ENCODE measurements at places on chromosomes 11 and 22.

GRCh38 chr11:128098781-128099180 lies 488.6 kb downstream of the ETS1 start:
- DNase-seq = no peak

- no peak for DNase-seq
These were observed 24.2 kb downstream of the LIF start for GRCh38 chr22:30222321-30222720.

- DNase-seq = no peak
These were observed 30.3 kb upstream of the WNT7B start for GRCh38 chr22:46007003-46007847.

GRCh38 chr22:44424867-44425693 lies 73.0 kb downstream of the RTL6 start:
- DNase-seq = no peak

DNA sequence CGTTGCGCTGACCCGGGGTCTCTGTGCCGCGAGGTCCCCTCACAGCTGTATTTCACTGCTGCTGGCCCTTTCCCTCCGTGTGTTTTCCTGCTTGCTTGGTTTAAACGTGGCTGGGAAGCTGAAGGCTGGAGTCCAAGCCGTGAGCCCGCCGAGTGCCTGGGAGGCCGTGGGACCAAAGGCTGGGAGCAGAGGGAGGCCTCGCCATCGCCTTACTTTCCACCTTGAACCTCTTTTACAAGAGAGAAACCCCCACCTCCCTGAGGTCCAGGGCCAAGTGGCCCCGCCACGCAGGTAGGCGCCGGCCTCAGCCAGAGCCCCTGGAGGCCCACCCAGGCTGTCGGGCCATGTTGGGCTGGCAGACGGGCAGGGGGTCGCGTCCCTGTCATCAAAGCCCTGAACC lies 411.6 kb downstream of the TBC1D22A start:
- DNase-seq = no peak

GRCh38 chr11:126573325-126573978 lies 218.0 kb downstream of the ST3GAL4 start:
- DNase-seq = no peak

GRCh38 chr11:57639321-57640067 lies 10.2 kb downstream of the YPEL4 start:
- DNase-seq = no peak

DNA sequence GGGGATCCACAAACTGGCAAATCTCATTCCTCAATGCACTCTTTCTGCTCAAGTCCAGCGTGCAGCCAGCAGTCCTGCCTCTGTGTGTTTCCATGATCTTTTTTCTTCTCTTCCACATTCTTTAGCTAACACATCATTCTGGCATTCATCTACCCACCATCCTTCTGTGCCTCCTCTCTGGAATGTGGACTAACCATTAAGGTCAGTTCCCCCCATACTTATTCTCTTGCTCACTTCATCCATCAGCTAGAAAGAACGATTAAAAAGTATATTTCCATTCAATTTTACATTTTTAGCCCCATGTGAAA lies 7.8 kb downstream of the KIRREL3 start:
- no peak for DNase-seq

DNA sequence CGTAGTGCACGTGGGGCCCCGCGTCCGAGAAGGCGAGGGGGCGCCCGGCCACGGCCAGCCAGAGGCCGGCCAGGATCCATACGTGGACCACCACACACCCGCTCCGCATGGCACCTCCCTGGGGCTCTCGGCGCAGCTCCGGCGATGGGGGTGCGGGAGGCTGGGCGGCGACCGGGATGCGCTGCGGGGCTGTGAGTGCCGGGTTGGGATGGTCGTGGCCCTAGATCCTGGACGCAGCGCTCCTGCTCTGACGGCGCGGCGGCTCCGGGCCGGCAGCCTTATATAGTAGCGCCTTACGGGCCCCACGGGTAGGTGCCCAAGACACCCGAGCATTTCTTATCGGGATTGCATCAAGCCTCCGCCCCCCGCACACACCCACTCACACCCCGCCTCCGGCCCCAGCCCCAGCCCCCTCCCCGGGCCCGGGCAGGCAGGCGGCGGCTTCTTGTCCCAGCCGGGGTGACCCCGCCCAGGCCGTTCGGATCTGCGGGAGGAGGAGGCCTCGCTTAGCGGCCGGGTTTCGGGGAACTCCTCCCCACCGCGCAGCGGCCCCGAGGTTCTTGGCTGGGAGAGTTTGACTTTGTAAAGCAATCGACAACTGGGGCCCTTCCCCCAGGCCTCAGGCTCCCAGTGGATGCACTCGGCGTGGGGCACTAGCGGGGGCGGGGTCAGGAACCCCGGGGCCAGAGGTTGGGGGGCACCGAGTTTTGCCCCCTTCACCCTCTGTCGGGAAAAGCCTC lies at the start of gene FGF19:
Gene FGF19, minus strand, starts transcription at position 255 of the 740 bp plus-strand sequence. Its CDS starts 146 bp downstream, at position 109.
- DNase-seq = no peak

GRCh38 chr11:48101958-48102357 lies 114.7 kb upstream of the OR4B1 start:
- no peak for DNase-seq

DNA sequence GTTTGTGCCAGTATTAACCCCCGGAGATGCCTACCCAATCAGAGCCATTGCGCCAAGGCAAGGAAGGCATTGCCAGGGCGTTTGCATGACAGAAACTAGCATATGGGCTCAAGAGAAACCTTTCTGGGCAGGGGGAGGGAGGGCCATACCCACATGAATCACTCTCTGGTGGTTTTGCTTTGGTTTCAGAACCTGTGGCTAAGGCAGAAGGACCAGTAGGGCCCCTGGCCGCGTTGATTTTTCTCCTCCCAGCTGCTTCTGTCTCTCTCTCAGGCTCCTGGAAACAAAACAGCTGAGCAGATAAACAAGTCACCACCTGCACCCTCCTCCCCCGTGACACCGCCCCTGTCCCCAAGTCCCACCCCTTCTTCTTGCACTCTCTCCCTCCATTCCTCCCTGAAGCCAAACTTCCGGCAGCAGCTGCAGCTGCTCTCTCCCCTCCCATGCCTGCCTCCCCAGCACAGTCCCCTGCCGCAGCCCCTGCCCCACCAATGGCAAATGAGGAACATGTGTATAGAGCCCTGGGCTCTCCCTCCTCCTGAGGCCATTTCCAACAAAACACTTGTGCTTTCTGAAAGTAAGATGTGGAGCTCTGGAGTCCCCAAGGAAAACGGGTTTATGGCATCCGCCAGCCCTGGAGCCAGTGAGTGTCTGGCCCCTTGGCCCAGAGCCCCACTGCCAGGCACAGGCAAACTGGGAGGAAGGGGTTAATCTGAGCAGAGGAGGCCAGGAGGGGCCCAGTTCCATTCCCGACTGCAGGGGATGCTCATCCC lies 39.0 kb upstream of the ADA2 start:
- no peak for DNase-seq

DNA sequence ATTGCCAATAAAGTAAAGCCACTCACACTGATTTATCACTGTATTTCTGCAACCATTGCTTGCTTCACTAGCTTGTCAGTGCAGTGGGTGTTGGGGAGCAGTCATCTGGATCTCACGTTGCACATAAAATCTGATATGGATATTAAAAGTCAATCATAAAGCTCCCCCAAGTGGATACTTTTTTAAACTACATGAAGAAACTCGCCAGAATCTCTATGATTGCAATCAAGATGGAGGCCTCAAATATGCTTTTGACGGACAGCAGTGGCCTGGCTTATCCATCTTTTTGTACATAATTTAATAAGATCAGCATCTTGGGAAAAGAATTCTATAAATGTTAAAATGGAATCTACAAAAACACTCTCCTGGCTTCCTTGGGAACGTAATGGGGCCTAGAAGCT lies 137.7 kb downstream of the WT1 start:
- no peak for DNase-seq

GRCh38 chr11:43868852-43869567 lies 11.6 kb upstream of the ALKBH3 start:
- no peak for DNase-seq

- no peak for DNase-seq
These were observed 6.9 kb downstream of the MUC6 start for GRCh38 chr11:1029654-1030053.

DNA sequence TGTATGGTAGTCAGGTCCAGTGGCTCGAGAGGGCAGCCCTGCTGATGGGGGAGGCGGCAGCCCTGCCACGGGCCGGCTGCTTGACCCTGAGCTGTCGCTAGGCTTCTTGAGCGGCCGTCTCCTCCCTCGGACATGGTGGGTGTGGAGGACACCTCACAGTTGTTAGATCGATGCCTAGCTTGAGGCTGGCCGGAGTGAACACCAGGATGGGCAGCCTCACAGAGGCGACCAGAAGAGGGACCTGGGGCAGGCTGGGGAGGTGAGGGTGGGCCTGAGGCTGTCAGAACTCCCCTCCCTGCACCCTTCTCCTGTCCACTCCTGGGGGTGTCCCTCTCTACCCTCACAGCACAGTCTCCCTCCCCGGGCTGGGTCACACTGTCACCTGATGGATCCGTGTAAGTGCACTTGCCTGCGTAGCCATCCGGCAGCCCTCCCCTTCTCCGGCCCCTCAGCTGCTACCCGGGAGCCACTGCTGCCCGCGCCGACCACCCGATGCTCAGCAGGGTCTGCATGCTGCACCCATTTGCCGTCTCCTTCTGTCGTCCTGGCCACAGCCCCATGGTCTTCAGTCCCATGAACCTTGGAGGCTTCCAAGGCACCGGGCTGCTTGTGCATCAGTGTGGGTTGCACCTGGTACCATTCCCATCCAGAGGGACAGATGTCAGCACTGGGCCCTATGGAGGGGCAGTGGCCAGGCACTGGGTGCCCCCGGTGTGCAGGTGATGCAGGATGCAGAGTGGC lies 394.1 kb downstream of the TBC1D22A start:
- no peak for DNase-seq

DNA sequence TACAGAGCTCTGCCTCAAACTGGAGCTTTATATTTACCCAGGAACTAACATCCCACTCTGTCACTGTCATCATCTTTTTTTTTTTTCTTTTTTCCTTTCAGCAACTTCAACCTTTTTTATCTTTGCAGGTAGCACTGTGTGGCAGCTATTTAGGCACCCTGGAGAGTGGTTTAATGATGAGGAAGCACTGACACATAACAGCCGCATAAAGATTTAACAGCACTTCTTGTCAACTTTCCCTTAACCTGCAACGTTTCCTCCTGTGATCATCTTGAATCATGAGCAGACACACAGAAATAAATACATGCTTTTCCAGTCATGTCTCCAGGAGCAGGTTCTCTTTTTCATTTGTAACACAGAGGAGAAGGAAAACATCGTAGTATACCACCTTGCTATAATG lies 34.8 kb downstream of the PDGFD start:
- no peak for DNase-seq

DNA sequence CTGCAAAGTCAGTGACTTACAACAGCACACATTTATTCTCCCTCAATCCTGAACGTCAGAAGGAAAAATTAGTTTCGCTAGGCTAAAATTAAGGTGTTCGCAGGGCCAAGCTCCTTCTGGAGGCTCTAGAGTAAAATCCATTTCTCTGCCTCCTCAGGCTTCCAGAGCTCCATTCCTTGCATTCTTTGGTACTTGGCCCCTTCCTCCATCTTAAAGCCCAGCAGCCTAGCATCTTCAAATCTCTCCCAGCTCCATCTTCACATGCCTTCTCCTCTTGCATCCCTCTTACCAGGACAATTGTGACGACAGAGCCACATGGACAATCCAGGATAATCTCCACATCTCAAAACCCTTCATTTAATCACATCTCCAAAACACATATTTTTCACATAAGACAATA lies 165.0 kb downstream of the GRIA4 start:
- no peak for DNase-seq

DNA sequence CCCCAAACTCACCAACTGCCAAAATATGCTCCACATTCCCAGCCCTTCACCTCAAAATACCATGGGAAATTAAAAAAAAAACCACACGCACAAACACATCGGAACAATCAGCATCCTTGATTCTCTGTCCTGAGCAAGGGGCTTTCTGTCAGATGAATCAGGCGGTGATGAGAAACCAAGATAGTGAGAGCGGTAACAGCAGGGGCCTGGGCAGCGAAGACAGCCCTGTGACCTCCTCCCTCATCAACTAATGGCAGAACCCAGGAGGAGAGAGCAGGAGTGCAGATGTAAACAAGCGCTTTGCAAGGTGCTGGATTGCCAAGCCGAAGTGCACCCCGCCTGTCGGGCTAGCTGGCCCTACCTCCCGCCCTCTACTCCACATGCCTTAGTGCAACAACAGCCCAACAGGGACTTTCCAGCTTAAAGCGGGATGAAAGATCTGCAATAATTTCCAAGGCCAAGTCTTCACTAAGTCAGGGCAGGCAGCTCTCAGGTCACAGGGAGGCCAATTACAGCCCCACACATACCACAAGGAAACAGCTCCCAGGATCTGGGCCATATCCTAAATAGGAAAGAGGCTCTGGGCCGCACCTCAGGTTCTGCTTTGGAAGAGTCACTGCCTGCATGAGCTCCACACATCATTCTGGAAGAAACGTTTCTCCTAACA lies 72.2 kb upstream of the BID start:
- DNase-seq = no peak

- DNase-seq = no peak
These were observed 184.1 kb upstream of the SYT13 start for GRCh38 chr11:45470151-45470793.

- no peak for DNase-seq
These were observed 24.6 kb downstream of the MAML2 start for GRCh38 chr11:96318399-96318798.

GRCh38 chr22:28175730-28176492 lies 256.9 kb upstream of the PITPNB start:
- DNase-seq = no peak

GRCh38 chr22:48737461-48738203 lies 1090.0 kb downstream of the BRD1 start:
- DNase-seq = no peak

DNA sequence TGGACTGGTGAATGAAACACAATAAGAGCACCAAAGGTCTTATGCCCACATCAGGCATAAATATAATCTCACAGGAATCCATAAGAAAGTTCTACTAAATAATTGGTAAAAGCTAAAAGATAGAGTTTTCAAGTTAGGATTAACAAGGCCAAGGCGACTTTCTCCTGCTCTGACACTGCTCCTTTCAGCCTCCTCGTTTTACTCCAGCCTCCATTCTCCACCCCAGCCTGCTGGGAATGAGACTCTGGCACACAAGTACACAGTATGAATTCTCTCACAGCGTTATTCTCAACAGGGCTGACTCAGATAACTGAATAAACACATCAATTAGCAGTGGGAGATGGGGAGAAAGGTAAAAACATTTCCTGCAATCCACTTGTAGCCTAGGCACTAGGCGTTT lies 94.9 kb downstream of the APOL5 start:
- DNase-seq = no peak

GRCh38 chr11:126808296-126808695 lies 192.3 kb downstream of the KIRREL3 start:
- no peak for DNase-seq

DNA sequence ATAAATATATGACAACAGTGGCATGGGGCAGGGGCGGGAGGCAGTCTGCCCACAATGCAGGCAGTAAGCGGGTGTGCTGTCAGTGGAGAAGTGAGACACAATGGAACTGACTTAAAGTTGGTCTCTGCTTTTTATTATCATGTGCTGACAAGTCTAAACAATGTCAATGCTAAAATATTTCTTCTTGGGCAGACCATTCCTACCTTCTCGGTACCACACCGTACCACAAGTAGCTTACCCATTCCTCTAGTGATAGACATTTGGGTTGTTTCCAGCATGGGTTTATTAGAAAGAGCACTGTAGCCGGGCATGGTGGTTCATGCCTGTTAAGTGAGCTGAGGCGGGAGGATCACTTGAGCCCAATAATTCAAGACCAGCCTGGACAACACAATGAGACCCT lies 2.6 kb upstream of the CHADL start:
- DNase-seq = no peak

Data from T-helper 9 cell (primary cell).